Stimulated activated CD4-positive, alpha-beta T cell treated with anti-CD3 and anti-CD28 coated beads, Interleukin-12 subunit alpha, Interleukin-12 subunit beta, amount 100 ng/mL, for 24 hours (primary cell): ENCODE measurements at places on chromosomes 16 and 17.
A peak's percentile ranks its signal among the peaks of the same experiment; 100 is the strongest.

DNA sequence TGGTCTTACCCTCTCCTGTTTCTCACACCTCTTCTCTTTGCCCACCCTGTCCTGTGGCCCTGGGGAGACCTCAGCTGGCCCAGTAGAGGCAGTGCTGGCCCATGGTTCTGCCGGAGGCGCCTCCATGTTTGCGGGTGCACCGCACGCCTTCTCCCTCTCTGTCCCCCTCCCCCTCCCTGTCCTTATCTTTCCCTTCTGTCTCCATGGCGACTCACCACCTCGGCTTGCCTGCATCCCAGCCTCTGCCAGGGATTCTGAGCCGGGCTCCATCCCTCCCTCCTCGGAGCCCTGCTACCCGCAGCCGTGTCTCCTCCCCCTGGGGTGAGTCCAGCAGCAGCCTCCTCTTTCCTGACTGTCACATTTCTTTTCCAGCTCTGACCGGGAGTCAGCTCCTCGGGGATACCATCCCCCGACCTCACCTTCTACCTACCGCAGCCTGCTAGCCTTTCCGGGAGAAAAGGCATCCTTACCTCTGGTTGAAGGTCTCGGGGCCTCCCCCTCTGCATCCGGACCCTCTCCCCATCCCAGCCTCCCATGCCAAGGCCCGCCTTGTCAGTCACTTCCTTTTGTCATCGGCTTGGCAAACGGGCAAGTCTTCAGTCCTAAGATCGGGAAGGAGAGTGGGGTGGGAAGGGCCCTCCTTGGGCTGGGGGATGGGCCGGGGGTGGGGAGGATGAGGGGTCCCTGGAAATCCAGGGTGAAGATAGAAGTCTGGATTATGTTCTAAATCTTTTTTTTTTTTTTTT lies at the start of gene RNF112:
Gene RNF112 (plus strand): TSS at position 358 of the 746 bp plus-strand sequence. CDS start 177 bp downstream, at position 535.
- DNase-seq = no peak

DNA sequence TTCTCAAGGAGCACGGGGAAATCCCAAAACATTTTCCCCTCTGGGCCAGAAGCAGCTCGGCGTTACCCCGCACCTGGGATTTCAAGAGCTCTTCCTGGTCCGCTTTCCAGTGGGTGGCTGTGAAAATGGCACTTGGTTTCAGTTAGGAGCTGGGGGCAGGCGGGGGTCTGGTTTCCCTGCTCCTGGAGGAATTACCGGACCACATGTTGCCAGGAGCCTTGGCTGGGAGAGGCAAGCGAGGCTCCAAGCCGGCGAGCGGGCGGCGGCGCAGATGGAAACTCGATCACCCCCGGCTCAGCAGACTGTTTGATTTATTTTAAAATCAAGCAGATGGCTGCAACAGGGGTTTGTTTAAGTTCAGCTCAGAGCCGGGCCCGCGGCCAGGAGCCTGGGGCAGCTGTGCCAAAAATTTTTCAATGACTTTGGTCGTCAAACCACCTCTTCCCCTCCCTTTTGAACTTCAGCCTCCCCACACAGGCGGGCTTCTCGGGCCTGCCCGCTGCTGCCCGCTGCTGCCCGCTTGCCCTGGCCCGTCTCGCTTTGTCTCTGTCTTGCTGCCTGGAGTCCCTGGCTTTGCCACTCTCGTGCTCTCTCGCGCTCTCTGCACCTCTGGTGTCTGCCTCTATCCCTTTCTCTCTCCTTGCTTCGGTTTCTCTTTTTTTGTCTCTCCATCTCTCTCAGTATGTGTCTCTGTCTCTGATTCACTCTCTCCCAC lies 108.0 kb upstream of the CIBAR2 start:
- DNase-seq = no peak

GRCh38 chr16:55204069-55204468 lies 119.9 kb upstream of the IRX6 start:
- no peak for DNase-seq

DNA sequence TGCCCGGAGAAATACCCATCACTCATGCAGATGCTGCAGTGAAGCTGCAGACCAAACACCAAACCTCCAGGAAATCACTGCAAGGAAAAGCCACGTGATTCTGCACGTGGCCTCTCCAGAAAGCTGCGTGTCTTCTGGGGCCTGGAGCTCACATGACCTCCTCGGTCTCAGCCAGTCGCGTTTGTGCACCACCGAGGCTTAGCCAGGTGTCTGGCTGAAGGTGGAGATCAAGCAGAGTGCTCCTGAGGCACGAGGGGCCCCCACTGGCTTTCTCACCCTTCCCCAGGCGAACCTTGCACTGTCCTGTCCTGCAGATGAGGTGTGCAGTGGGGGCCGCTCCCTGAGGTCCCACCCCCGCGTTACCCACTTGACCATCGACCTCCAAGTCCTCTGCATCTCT lies 257.3 kb downstream of the RBFOX3 start:
- no peak for DNase-seq

DNA sequence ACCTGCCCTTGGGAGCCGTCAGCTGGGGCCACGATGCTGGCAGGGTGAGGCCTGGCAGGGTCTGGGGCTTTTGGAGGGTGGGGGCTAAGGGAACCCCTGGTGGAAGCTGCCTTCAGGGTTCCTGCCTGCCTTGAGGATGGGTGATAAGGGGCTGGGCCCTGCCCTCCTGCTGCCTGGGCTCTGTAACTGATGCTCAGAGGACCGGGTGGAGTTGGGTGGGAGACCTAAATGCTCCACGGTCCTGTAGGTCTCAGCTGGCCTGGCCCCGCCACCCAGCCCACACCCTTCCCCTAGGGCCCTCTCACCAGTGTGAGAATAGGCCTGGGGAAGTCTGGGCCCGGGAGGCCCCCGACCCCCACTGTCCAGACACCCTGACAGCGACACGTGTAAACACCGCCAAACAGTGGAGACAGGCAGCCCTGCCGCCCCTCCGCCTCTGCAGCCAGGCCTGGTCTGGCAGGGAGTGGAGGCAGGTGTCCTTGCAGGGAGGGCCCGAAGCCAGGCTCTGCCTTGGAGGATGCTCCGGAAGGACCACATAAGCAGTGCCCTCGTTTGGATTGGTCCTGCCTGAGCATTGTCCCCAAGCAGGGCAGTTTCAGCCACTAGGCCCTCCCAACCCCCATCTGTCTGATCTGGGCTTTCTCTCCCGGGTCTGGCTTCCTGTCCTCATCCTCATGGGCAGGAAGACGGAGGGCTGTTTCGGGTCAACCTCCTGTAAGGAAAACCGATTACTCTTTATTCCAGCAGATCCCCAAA lies 6.5 kb upstream of the BAHCC1 start:
- DNase-seq = no peak

DNA sequence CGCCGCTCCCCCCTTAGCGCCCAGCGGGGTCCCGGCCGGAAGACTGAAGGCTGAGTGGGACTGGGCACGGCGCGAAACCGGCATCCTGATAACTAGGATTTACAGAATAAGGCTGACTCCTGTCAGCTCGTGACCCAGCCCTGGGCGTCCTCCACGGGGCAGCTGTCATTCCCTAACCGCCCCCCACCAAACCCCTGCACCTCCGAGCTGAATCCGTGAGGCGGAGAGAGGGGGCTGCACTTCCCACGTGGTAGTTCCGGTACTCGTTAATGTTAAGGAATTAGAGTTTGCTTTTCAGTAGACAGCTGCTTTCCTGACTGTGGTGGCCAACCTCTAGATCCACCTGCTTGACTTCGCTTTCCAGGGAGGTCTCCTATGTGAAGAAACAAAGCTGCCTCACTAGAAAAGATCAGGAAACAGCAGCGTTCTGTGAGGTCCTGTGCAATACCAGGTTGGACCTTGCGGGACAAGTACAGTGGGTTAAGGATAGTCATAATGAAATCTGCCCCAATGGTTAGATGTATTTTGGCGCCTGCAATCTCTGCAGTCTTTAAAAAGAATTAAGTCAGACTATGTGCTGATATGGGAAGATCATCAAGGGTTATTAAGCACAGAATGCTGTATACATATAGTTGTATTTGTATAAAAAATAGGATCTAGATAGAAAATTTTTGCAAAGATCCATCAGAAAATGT lies 1.1 kb upstream of the WBP2 start:
- no peak for DNase-seq

- no peak for DNase-seq
Measured at GRCh38 chr16:75193265-75193650, 13.7 kb downstream of the CTRB2 start.

DNA sequence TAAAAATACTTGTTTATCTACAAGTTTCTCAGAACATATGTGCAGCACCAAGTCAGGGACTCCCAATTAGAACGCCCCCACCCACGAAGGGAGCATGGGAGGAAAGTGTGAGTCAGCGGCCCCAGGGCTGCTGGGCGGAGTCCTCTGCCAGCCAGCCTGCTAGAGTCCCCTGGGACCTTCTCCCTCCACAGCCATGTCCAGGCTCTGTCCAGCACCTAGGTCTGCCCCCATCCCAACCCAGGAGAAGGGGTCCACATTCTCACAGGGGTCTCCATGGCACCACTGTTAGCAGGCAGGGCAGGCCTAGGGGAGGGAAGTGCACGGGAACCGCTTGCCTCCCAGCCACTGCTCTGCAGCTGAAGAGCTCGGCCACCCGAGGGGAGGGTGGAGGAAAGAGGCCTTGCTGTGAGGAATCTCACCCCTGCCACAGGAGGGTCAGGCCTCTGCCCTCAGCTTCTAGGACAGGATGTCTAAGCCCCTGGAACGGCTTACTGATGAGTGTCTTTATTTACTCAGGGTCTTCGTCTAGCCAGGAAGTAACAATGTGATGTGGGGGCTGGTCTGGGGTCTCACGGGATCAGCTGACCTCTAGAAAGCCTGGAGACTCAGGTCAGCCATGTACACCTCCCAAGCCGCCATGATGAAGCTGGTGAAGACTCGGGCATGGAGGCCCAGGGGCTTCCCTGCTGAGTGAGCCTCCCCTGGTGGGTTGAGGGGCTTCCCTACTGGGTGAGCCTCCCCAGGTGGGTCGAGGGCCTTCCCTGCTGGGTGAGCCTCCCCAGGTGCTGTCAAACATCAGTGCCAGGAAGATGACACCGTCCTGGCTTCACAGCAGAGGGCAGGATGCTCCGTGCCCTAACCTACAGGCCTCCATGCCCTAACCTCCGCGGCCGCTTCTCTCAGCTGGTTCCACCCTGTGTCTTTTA lies 190.3 kb downstream of the RBFOX3 start:
- DNase-seq = peak; percentile 31

- DNase-seq = no peak
Measured at GRCh38 chr17:28904800-28905199, 1.9 kb upstream of the DHRS13 start.

GRCh38 chr16:48629016-48629415 lies 19.0 kb upstream of the N4BP1 start:
- no peak for DNase-seq

DNA sequence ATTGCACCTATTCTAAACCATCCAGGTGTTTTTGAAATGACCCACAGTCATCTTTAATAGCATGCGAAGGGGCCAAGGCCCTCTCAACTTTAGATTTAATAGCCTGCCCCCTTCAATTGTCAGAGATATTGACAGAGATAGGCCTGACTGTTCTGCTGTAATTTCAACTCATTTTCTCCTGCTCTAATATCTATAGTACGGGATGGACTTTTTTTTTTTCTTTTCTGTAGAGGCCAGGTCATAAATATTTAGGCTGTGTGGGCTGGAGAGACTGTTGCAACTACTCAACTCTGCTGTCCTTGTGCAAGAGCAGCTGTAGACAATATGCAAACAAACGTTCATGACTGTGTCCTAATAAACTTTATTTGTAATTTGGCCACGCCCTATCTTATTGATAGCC lies 24.7 kb upstream of the KRT20 start:
- no peak for DNase-seq

- no peak for DNase-seq
Measured at GRCh38 chr17:57035971-57036481, 49.0 kb upstream of the AKAP1 start.

DNA sequence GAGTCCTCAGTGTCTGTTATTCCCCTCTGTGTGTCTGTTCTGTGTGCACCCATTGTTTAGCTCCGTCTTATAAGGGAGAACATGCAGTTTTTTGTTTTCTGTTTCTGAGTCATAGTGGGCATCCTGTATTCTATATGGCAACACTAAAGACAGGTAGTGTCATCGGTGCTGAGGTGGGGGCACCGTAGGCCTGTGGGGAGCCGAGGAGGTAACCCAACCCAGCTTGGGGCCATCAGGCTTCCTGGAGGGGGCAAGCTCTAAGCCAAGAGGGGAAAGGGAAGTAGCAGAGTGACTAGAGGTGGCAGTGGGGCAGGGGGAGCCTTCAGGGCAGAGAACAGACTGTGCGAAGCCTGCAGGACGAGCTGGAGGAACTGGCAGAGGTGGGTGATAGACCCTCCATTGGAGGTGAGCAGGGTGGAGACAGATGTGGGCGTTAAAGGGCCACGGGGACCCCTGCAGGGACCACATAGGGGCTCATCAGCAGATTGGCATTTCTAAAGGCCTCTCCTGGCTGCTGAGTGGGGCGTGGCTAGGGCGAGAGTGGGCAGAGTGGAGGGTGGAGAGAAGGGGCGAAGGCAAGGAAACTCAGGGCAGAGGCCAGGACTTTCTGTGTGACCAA lies 36.5 kb downstream of the CPNE2 start:
- no peak for DNase-seq

DNA sequence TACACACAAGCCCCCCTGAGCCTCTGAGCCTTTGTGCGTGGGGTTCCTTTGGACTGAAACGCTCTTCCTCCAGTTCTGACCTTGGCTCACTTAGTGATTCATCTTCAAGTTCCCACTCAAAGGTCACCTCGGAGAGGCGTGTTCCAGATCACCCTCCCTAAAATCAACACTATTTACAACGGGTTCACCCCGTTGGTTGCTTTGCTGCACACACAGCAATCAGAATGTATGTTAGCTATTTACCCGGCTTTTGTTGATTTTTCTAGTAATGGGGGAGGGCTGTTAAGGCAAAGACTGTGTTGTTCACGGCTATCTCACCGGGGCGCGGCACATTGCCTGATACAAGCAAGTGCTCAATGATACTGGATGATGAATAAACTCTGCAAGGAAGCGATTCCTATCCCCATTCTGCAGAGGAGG lies 977 bp downstream of the NAGPA start:
- no peak for DNase-seq

DNA sequence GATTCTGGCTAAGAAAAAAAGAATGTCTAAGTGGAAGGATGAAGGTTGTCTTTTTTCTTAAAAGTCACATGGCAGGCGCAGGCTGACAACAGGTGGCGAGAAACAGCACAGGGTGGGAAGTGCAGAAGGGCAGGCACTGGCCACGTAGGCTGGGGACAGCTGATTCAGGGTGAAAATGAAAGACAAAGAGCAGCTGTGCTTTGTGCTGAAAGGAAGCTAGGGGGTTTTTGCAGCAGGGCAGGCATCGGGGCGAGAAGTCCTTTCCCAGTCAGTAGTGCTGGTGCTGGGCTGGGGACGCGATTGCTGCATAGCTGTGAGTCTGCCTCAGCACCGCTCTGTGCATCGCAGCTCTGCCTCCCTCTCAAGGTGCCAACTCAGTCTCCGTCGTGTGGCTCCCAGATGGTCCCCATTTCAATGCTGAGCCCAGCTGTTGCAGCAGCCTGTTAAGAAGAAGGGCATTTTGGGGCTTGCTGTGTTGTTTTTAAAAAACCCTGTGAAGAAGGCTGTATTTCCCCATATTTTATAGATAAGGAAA lies 183.1 kb upstream of the CCL2 start:
- DNase-seq = no peak

GRCh38 chr16:87404764-87405625 lies 12.9 kb downstream of the MAP1LC3B start:
- DNase-seq = no peak

DNA sequence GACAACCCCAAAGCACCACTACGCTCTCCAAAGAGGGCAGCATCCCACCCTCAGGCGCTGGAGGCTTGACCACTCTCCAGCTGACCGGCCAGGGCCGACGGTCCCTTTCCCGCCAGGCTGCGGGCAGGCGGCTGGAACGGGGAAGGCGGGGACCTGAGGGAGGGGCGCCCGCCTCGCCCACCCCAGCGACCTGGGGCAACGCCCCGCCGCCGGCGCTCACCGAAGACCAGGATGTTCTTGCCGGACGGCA lies 431 bp downstream of the DYNC1LI2 start:
- DNase-seq = no peak

GRCh38 chr17:66548659-66549310 lies 246.4 kb downstream of the PRKCA start:
- no peak for DNase-seq

GRCh38 chr16:8168016-8168415 lies 422.3 kb downstream of the TMEM114 start:
- no peak for DNase-seq
